ENCODE measurements at places on chromosomes 16 and 17.
A peak's percentile ranks its signal among the peaks of the same experiment; 100 is the strongest.

DNA sequence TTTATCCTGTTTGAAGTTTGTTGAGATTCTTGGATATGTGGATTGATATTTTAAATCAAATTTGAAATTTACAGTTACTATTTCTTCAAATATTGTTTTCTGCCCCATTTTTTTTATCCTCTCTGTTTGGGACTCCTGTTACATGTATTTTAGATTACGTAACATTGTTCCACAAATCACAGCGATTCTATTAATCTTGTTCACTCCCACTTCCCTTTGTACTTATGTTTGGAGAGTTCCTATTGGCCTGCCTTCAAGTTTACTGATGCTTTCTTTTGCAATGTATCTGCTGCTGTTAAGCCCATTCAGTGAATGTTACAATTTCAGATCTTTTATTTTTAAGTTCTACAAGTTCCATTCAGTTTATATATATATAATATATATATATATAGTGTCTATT is 288.3 kb upstream of the TNRC6C start:
- no peak for DNase-seq

DNA sequence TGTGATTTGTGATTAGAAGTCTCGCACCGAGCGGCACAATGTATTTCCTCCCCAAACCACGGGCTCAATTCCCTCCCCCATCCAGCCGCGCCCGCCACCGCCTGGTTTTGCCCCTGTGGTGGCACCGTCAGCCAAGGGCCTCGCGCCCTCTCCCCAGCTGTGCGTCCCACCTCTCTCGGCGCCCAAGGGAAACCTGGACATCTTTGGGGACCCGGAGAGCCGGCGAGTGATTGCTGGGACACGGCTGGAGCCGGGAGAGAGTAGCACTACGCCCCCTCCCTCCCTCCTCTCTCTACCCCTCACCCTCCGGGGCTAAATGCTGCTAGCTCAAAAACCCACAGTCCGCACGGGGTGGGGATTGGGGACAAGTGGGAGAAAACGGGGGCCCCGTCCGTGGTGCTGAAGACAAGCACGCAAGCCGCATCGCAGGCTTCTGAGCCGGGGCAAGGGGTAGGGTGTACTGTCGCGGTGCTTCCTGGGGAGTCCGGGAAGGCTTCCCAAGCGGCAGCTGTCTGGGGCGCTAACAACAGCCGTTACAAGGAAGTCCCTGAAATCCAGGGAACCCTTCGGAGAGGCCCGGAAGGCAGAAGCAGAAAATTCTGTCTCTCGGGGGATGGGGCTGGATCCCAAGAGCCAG is 1.4 kb downstream of the CBLN1 start:
- DNase-seq = peak; percentile 1

DNA sequence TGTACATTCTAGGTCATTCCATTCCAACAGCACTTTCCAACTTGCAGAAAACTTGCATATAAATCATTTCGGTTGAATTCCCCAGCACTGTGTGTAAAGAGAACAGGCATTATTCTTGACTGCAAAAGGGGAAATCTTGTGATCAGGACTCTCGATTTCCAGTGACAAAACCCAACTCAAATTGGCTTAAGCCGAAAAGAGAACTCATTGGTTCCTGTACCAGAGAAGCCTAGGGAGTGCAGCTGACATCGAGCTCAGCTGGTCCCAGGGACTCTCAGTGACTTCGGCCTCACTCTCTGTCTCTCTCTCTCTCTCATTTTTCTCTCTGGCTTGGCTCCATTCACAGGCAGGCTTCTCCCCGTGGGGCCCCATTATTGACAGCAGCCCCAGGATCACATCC is 30.7 kb downstream of the CD300LF start:
- DNase-seq = no peak

DNA sequence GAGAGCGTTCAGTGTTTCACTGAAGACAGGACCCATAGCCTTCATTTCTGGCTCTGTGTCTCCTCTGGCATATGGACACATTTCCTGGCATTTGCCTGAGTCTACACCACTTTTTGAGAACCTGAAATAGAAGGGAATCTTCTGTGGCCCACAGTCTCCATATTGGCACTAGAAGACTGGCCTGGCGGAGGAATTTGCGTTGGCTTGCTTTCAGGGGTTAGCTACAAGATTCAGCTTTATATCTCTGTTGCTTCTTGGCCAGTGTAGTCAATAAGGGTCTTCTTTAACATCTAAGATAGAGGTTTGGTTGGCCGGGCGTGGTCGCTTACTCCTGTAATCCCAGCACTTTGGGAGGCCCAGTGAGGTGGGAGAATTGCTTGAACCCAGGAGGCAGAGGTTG is 12.8 kb upstream of the CLEC18C start:
- DNase-seq = no peak

DNA sequence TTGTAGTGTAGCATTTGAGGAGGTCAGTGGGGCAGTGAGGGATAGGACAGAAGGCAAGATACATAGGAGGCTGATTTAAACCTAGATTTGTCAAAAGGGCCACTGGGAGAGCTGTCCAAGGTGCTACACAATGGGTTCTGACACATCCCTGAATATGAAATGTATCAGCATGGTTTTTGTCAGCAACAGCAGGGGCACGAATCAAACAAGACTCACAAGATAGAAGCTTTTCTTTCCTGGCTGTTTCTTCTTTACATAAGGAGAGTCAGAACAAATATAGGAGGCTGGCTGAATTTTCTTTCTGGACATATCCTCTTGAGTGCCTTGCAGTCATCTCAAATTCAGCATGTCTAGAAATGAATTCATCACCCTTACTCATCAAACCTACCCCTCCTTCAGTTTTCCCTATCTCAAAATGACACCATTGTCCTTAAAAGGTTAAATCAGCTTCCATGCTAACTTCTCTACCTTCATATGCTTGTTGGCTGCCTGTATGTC is 130.5 kb downstream of the NPIPB5 start:
- peak; percentile 63 for DNase-seq

DNA sequence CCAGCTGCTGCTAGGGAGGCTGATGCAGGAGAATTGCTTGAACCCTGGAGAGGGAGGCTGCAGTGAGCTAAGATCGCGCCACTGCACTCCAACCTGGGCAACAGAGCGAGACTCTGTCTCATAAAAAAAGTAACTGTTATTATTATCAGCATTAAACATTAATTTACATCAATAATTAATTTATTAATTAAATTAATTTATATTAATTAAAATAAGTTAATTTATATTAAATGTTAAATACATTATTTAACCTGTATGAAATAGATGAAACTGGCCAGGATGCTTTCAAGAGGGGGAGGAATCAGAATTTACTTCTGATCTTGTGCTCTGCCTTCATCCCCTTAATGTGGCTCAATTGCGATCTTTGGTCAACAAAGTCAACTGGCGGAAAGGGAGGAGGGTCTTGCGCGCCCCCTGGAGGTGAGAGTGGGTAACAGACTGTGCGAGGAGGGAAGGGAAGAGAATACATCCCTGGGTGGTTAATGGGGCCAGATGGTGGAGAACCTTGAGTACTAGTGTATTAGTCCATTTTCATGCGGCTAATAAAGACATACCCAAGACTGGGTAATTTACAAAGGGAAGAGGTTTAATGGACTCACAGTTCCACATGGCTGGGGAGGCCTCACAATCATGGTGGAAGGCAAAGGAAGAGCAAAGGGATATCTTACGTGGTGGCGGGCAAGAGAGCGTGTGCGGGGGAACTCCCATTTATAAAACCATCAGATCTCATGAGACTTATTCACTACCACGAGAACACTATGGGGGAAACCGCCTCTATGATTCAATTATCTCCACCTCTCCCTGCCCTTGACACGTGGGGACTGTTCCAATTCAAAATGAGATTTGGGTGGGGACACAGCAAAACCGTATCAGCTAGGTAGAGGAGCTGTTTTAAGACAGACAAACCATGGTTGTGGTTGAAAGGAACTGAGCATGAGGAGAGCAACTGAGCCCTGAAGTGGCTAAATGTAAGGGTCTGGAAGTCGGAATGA is 15.7 kb upstream of the CPPED1 start:
- DNase-seq = peak; percentile 71

GRCh38 chr17:32609085-32609484 is 122.3 kb downstream of the CDK5R1 start:
- DNase-seq = peak; percentile 41

- peak; percentile 92 for DNase-seq
Observed at GRCh38 chr16:88773812-88774291, 11.2 kb downstream of the PIEZO1 start.

DNA sequence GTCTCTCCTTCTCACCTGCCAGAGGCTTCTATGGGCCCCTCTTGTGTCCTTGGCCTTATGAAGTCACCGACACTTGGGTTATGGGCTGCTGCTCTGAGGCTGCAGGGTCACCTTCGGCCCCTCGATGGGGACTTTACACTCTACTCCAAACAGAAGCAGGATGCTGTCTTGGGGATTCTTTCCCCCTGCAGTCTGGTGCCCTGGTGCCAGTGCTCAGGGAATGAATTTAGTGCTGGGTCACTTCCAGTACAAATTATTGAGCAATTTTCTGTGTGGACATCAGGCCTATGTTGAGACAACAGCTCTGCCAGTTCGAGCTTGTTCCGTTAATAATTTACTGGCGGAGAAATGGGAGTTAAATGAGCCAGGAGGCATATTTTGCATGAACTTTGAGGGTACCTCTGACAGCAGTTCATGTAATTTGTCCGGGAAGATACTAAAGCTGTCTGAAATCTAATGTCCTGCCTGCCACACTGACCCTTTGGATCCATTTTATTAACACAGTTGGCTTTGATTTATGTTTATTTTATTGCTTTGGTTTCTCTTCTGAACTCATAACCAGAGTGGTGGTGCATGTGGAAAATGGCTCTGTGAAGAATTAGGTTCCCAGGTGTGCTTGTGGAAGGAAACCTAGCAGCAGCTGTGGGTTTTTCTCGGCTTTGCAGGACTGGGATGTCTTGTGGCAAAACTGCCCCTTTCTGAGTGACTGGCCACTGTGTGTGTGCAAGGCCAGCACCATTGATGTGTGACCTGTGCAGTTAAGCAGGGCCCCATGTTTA is 34.1 kb upstream of the DHX8 start:
- DNase-seq = no peak

GRCh38 chr17:42678951-42679491 is 2.2 kb upstream of the PLEKHH3 start:
- DNase-seq = peak; percentile 39

DNA sequence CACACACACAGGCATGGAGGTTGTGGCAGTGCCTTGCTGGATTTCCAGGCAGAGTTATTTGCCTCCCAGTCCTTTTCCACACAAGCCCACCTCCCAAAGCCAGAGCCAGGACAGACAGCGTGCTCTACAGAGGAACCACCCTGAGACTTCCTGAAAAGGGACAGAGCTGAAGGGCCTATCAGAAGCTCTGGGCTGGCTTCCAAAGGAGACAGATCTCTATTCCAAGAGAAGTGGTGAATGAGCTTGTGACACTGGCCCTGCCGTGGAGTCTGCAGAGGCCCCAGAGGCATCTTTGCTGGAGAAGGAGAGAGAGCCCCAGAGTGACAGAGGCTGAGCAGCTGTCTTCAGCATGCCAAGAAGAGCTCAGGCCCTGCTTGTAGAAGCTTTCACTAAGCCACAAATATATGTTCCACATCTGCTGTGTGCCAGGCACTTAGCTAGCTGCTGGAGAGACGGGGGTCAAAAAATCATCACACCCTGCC is 8.3 kb upstream of the LPCAT2 start:
- DNase-seq = peak; percentile 90

- peak; percentile 15 for DNase-seq
Observed at GRCh38 chr17:8732406-8733085, 12.1 kb downstream of the CCDC42 start.

DNA sequence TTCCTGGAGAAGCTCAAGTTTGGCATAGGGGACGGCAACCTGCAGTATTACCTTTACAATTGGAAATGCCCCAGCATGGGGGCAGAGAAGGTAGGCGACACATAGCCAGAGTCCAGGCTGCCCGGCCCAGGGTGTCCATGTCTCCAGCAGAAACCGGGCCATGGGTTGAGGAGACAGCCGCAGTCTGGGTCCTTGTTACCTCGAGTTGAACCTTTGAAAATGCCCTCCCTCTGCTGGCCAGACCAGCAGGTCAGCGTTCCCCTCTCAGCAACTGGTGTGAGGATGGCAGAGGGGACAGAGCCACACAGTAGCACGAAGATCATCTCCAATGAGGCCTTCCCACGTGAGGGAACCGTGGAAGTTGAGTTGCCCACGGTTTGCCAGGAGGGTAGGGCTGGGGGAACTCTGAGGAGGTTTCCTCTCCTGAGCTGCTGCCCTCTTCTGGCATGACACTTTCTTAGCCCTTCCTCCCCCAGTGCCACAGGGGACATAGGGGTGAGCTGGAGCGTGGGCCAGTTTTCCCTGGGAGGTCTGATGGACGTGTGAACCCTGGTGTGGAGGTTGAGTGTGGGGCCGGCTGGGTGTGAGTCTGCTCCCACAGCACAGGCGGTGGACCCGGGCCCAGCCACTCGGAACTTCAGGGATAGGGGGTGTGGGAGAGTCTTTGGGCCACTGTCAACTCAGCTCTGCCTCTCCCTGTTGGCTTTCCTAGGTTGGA is 27.2 kb downstream of the PLCD3 start:
- DNase-seq = no peak

DNA sequence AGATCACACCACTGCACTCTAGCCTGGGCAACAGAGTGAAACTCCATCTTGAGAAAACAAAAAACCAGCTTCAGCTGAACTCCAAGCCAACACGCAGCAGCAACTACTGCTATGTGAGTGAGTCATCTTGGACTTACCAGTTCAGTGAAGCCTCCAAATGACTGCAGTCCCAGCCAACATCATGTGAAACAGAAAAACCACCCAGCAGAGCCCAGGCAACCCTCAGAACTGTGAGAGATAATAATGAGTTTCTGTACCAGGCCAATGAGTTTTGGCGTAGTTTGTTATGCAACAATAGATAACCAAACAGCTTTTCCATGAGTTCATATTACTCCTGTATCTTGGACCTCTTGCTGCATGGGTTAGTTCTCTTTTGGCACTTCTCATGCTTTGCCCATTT is 23.3 kb downstream of the PHF12 start:
- peak; percentile 38 for DNase-seq

DNA sequence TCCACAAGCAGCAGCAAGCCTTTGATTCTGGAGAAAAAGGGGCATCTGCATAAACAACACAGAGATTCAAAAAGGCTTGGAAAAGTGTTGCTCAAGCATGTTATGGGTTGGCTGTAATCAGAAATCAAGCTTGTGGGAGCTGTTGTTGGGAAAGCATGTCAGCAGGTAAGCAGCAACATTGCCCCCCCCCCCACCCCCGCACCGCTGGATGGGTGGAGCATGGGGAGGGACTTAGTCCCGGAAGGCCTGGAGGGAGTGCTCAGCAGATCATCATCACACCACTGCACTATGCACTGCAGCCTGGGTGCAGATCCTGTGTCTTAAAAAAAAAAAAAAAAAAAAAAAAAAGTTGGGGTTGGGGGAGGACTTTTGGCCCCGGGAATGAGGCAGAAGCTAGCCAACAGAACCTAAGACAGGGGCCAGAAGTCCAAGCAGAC is 16.8 kb upstream of the AKAP1 start:
- no peak for DNase-seq

All from EH (cell line).